ENCODE measurements at places on chromosomes 2 and 18. TPM values are rescaled to one million over a fixed set of nuclear protein-coding genes. Genes with fewer than 3 reads are reported as not detected.

GRCh38 chr2:40394597-40394996 is 57.3 kb downstream of the SLC8A1 start:
- no peaks in the 10 kb centered on the region for H3K27me3 ChIP-seq
- no peak for DNase-seq
- H3K4me1 ChIP-seq, result no peaks in the 10 kb centered on the region
- no peak overlapping the region for H3K27ac ChIP-seq
- no peak overlapping the region for H3K4me3 ChIP-seq

DSC2 gene
- not detected for total RNA-seq

DNA sequence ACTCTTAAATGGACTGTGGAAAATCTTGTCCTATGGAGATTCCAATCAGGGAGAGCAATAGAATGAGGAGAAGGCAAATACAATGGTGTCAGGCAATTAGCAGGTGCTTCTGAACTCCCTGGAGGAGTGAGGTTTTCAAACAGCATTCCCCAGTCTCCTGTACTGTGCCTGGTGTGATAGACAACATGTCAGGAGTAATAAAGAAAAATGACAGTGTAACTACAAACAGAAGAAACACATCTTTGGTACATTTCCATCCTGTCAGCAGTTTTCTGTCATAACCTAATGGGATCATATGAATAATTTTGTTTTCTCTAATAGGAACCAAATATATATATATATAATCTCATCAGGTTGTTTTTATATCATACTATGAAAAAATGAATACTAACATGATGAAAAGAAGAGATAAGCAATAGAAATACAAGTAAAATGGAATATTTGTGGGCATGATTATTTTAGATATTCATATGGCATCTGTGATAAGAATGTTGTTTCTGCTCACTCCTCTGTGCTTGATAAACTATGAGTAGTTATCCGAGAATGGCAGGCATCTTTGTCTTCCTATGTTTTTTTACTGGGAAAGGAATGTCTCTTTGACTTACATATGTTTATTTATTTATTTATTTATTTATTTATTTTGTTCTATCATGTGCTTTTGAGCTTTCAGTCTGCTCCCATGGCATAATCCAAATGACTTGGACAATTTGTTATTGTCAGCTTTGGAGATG is 441.7 kb downstream of the TXNL1 start:
- H3K36me3 ChIP-seq, result no peaks in the 10 kb centered on the region
- no peaks in the 10 kb centered on the region for H3K27me3 ChIP-seq

DNA sequence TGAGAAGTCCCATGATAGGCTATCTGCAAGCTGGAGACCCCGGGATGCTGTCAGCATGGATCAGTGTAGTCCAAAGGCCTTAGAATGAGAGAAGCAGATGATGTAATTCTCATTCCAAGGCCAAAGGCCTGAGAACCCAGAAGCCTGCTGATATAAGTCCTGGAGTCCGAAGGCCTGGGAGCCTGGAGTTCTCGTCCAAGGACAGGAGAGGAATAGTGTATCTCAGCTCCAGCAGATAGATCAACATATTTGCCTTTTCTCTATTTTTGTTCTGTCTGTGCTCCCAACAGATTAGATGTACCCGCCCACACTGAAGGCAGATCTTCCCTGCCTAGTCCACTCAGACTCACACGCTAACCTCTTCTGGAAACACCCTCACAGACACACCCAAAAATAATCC is 454.9 kb upstream of the CHAC2 start:
- no peak for DNase-seq
- no peaks in the 10 kb centered on the region for H3K27me3 ChIP-seq
- no peak overlapping the region for H3K27ac ChIP-seq
- no peaks in the 10 kb centered on the region for H3K4me1 ChIP-seq

GRCh38 chr2:1971124-1971523 is 226.8 kb upstream of the PXDN start:
- no peak for DNase-seq
- no peak overlapping the region for H3K4me3 ChIP-seq
- H3K27ac ChIP-seq, result no peak overlapping the region
- no peaks in the 10 kb centered on the region for H3K4me1 ChIP-seq

DNA sequence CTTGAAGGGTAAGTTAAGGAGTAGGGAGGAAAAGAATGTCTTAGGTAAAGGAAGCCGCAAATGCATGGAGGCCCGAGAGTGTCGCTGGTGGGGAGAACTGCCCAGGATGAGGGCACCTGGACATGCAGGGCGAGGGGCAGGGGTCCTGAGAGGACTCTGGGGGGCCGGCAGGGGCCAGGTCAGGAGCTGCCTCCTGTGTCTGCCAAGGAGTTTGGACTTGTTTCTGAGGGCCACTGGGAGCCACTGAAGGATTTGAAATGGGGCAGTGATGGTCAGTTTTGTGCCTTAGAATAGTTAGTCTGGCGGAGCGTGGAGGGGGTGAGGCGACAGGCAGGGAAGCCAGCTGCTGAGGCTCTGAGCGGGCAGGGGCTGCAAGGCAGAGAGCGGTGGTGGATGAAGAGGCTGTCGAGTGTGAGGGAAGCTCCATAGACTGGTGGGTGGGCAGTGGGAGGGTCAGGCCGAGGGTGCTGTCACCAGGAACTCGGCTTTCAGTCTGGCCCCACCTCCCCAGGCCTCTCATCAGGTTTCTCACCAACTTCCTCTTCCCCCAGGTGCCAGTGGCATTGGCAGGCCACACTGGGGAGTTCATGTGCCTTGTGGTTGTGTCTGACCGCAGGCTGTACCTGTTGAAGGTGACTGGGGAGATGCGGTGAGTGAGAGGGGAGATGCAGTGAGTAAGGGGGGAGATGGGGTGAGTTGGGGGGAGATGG is 14.7 kb upstream of the SLC4A3 start:
- H3K27me3 ChIP-seq, result no peaks in the 10 kb centered on the region
- H3K27ac ChIP-seq, result no peak overlapping the region
- DNase-seq, result peak; percentile 25
- H3K4me3 ChIP-seq, result no peak overlapping the region
- peaks cover 10% of the 10 kb centered on the region for H3K4me1 ChIP-seq

KIF1A gene
- total RNA-seq, result 8.4 TPM

DNA sequence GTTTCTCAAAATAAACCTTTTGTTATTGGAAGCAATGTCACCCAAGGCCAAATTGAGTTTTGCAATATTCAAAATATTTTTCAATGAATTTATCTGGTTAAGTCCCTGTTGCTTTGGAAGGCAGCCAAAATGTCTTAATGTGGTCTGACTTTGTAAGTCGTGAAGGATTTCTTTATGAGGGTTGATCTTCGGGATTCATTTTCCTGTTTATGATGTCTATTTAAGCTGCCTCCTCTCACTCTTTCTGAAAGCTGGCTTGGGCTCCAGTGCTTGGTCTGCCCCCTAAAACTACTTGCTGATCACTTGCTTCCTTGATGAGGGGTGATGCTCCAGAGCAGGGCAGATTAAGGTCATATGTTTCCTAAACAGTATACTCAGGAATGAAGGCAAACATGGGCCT is 141.1 kb downstream of the ANTXR1 start:
- no peak overlapping the region for H3K4me3 ChIP-seq
- no peak for DNase-seq
- H3K4me1 ChIP-seq, result no peaks in the 10 kb centered on the region
- peaks cover 4% of the 10 kb centered on the region for H3K27me3 ChIP-seq
- no peak overlapping the region for H3K27ac ChIP-seq

GRCh38 chr2:119871725-119872124 is 112.0 kb downstream of the PTPN4 start:
- H3K4me3 ChIP-seq, result no peak overlapping the region
- H3K27ac ChIP-seq, result no peak overlapping the region
- H3K36me3 ChIP-seq, result peaks cover 17% of the 10 kb centered on the region

- peaks cover 11% of the 10 kb centered on the region for H3K4me1 ChIP-seq
- H3K27ac ChIP-seq, result no peak overlapping the region
- no peak for DNase-seq
Observed at GRCh38 chr2:127219171-127220070, 678 bp downstream of the CYP27C1 start.

DNA sequence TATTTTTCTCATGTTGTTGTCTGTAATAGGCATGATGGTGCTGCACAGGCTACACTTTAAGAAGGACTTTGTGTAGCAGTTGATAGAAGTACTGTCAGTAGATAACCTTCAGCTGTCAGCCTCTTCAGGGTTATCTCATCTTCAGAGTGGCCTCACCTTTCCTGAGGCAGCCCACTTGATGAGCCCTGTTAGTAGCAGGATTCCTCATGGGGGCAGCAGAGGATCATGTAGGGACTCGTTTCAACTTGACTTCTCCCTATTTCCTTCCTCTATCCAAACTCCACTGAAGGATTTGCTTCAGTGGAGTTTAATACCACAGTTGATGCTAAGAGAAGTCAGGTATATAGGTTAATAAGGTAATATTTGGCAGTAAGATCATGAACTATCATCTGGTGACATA is 530.3 kb upstream of the FSIP2 start:
- DNase-seq, result peak; percentile 13
- no peaks in the 10 kb centered on the region for H3K27me3 ChIP-seq

DNA sequence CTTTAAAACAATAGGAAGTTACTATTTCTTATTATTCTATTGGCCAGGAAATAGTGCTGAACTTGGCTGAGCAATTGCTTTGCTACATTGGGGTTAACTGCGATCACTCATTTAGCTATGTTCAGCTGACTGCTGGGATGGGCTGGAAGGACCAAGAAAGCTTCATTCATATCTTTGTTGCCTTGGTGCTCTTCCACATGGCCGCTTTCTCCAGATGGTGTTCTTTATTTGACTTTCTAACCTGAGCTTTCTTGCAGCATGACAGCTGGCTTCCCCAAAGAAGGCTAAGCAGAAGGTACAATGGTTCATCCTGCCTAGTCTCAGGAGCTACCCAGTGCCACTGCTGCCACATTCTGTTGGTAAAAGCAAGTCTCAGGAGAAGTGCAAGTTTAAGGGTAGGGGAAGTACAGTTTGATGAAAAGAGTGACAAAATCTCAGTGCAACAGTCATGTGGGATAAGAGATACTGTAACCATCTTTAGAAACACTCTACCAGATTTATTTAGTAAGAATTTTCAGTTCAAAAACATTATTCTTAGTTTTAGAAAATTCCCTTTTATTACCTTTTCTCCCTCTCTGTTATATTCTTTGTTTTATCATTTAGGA is 180.6 kb upstream of the RBMS1 start:
- no peak for DNase-seq
- H3K4me3 ChIP-seq, result no peak overlapping the region
- H3K27me3 ChIP-seq, result no peaks in the 10 kb centered on the region

DNA sequence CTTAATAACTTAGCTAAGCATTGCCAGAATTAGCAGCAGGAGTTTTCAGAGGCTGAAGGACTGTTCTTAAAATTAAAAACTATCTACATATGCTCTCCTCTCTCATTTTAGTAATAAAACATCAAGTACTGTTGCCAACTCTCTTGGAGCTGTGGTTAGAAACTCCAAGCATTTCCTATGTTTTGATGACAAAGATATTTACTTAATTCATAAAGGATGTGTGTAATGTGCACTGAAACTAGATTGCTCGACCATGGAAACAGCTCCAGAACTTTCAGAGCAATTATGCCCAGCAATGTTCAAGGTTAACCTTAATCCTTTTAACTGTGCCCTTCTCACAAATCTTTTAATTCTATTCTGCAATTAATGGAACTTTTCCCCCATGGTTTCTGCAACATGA is 8.4 kb downstream of the GRP start:
- no peak for DNase-seq
- H3K4me1 ChIP-seq, result no peaks in the 10 kb centered on the region
- H3K4me3 ChIP-seq, result no peak overlapping the region
- H3K36me3 ChIP-seq, result no peaks in the 10 kb centered on the region
- H3K27me3 ChIP-seq, result peaks cover 38% of the 10 kb centered on the region
- no peak overlapping the region for H3K27ac ChIP-seq

GCC2 gene
- total RNA-seq, result 33.5 TPM

- DNase-seq, result no peak
- no peak overlapping the region for H3K4me3 ChIP-seq
- peaks cover 49% of the 10 kb centered on the region for H3K4me1 ChIP-seq
- no peak overlapping the region for H3K27ac ChIP-seq
- no peaks in the 10 kb centered on the region for H3K27me3 ChIP-seq
Observed at GRCh38 chr2:106147159-106147558, 46.9 kb downstream of the UXS1 start.

DNA sequence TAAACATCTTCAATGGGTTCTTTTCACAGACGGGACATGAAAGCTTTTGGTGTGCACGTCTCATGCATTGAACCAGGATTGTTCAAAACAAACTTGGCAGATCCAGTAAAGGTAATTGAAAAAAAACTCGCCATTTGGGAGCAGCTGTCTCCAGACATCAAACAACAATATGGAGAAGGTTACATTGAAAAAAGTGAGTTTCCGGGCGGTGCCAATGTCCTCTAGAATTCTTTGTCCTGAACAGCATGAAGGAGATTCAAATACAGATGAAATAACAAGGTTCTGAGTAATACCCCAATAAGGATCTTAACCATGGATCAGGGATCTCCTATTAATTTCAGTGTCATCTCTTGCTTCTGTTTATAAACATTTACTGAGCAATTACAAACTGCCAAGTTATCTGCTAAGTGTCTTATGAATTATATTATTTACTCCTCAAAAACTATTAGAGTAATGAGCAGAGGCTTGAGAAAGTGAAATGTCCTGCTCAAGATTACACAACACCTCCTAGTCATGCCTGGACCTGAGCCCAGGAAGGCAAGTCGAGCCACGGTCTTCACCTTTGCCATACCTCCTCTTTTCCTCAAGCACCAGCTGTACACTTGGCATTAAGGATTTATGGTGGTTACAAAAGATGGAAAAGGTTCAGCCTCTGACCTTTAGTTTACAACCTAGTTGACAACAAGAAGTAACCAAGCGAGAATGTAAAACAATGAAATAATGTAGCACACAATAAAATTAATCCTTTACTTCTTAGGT is 22.6 kb downstream of the DHRS9 start:
- H3K36me3 ChIP-seq, result no peaks in the 10 kb centered on the region
- no peak for DNase-seq
- peaks cover 17% of the 10 kb centered on the region for H3K4me1 ChIP-seq
- H3K4me3 ChIP-seq, result no peak overlapping the region
- H3K27ac ChIP-seq, result no peak overlapping the region
- H3K27me3 ChIP-seq, result peaks cover 8% of the 10 kb centered on the region

DNAH6 gene
- total RNA-seq, result 0.62 TPM

MEP1B gene
- not detected for total RNA-seq

MROH2A gene
- total RNA-seq, result not detected

DNA sequence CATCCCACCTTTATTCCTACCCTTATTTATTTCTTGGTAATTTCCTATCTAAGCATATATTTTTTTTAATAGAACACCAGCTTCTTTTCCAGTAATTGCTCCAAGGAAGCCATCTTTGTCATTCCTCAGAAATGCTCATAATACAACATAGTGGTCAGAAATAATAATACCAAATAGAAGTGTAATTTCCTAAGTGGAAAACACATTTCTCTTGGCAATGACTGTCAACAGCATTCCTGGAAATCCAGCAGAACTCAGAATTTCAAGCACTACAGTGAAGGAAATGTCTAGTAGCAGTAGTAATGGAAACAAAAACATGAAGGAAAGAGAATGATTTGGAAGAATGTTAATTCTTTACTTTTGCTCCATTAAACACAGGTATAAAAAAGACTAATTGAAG is 56.6 kb downstream of the GDF7 start:
- H3K27me3 ChIP-seq, result no peaks in the 10 kb centered on the region
- H3K36me3 ChIP-seq, result peaks cover 40% of the 10 kb centered on the region
- no peaks in the 10 kb centered on the region for H3K4me1 ChIP-seq
- H3K27ac ChIP-seq, result no peak overlapping the region

GRCh38 chr2:28399956-28400355 is 7.3 kb downstream of the FOSL2 start:
- no peaks in the 10 kb centered on the region for H3K27me3 ChIP-seq
- peaks cover 52% of the 10 kb centered on the region for H3K36me3 ChIP-seq
- no peak for DNase-seq
- no peak overlapping the region for H3K4me3 ChIP-seq
- peaks cover 54% of the 10 kb centered on the region for H3K4me1 ChIP-seq
- H3K27ac ChIP-seq, result no peak overlapping the region

Data from activated naive CD4-positive, alpha-beta T cell treated with anti-CD3 and anti-CD28 coated beads for 36 hours (primary cell).